Endothelial cell of umbilical vein (primary cell): ENCODE measurements at places on chromosomes 6 and 20.

DNA sequence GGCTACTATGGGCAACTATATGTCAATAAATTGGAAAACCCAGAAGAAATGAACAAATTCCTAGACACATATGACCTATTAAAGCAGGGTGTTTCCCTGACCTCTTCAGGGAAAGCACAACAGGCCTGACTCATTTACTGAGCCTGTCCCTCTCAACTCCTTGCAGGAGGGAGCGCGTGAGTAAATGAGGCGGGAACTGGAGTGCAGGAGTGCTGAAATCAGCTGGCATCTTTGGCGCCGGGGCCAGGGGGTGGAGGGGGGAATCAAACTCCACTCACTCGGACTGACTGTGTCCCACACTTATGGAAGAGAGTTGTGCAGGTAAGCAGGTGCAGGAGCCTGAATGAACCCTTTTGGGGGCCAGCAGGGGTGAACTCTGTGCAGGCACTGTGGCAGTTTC, 671.2 kb upstream of the PTCHD4 start:
- DNase-seq, result no peak

- DNase-seq, result no peak
Measured at GRCh38 chr6:29527126-29527525, 32.4 kb downstream of the UBD start.

GRCh38 chr6:114445846-114446245, 103.0 kb upstream of the HS3ST5 start:
- DNase-seq, result no peak

DNA sequence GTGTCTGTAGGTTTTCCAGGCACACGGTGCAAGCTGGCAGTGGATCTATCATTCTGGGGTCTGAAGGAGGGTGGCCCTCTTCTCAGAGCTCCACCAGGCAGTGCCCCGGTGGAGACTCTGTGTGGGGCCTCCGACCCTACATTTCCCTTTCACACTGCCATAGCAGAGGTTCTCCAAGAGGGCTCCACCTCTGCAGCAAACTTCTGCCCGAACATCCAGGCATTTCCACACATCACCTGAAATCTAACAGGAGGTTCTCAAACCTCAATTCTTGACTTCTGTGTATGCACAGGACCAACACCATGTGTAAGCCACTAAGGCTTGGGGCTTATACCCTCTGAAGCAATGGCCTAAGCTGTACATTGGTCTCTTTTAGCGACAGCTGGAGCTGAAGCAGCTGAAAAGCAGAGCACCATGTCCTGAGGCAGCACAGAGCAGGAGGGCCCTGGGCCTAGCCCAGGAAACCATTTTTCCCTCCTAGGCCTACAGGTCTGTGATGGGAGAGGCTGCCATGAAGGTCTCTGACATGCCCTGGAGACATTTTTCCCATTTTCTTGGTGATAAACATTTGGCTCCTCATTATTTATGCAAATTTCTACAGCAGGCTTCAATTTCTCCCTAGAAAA, 253.3 kb downstream of the ERMARD start:
- DNase-seq, result no peak

- DNase-seq, result no peak
Measured at GRCh38 chr6:12590901-12591300, 125.7 kb upstream of the PHACTR1 start.

- DNase-seq, result peak; percentile 34
Measured at GRCh38 chr6:74607934-74608333, 597.9 kb downstream of the COL12A1 start.

DNA sequence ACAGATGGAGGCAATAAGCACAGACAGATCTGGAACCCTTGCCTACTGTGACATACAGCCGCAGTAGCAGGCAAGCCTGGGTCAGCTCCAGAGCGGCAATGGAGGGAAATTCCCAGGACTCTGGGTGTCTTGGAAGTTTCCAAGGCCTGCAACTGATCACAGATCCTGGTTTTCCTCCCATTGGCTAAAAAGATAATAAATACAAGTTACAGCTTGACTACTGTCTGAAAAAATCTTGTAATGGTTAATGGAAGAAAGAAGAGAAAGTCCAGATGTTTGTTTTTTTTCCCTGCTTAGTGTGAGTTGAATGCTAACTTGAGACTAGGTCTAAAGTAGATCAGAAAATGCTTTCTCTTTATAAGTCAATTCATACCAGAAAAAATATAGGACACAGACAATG, 307.6 kb downstream of the ALDH8A1 start:
- no peak for DNase-seq

- DNase-seq, result no peak
Measured at GRCh38 chr20:57251344-57251743, 15.1 kb downstream of the BMP7 start.

- DNase-seq, result no peak
Measured at GRCh38 chr6:34979994-34980393, 90.9 kb downstream of the ANKS1A start.

GRCh38 chr6:153059311-153059710, 56.8 kb upstream of the MTRF1L start:
- no peak for DNase-seq

DNA sequence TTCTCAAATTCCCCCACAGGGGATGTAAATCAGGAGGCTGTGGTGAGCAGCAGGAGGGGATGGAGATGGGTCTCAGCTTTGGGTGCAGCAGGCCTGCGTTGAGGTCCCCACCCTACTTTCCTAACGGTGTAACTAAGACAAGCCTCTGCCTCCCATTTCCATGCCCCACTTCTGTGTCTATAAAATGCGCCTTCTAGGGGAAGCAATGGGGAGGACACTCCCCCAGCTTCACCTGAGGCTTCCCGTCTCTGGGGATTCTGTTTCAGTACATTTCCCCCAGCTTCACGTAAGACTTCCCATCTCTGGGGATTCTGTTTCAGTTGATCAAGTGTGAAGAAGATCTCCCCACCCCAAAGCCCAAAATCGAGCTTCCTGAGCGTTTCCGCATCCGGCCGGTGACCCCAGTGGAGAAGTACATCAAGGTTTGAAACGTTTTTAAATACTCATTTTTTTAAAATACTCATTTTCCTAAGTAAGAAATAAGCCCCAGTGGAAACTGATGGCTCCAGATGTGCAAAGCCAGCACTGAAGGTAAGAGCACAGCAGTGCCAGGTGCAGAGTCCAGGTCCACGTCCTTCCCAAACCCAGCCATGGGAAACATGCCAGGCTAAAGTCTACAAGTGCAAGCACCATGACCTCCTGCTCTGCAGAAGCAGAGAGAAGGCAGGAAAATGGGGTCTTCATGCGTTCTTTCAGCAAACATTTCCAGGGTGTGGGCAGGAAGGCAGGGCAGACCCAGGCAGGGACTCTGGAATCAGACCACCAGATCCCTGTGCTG, 73.1 kb downstream of the ANKRD60 start:
- DNase-seq, result no peak

GRCh38 chr6:160356074-160356744, 8.0 kb downstream of the SLC22A3 start:
- DNase-seq, result no peak

- no peak for DNase-seq
Measured at GRCh38 chr20:18662279-18663040, 74.6 kb downstream of the DTD1 start.

DNA sequence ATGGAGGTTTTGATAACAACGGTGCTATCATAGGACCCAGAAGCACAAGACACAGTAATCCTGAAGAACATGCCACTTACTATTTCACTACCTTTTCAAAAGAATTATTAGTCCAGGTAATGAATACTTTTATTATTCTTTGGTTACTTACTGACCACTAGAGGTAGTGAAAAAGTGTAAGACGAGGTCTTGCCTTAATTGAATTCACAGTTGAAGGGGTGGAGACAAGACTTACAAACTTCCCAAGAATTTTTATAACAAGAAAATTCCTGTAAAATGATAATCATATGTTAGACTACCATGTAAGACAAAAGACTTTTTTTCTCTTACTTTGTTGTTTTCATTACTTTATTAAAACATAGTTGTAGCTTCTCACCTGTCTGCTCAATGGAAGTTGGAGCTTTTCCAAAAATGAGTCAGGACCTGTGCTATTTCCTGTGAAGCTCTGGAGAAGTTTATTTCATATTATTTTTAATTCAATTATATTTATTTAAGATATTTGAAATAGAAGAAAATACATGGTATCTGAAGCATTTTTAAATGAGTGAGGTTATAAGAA, 52.4 kb downstream of the DOP1A start:
- peak; percentile 41 for DNase-seq

DNA sequence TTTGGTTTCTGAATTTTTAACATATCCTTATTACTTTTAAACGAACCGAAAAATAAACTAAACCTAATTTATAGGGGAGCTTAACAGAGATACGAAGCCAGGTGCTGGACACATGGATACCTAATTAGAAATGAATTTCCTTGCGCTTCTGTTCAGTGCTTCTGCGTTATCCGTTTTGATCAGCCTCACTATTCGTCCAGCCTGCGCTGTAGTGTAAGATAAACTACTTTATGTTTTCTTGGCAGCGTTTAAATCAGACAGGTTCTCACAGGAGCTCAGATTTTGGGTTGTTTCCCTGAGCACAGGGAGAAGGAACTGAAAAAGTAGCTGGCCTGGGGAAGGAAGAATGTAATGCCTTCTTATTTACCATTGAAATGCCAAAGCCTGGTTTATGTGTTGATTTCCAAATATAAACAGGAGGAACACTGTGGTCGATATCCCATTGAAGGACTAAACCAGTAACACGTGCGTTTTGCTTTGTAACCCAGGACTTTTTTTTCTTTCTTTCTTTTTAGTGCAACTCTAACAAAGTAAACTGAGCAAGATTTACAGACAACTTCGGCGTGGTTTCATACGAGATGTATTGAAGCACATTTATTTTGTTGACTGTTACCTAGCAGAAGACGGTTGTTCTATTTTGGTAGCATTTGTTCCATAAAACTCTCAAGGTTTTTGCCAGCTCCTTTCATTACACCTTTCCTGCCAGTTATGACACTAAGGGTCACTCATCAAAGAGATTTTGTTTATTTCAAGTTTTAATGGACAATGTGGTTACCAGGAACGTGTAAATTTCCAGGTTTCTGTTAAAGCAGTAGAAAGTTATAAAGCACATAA, 214.8 kb upstream of the HEY2 start:
- DNase-seq, result peak; percentile 4

- DNase-seq, result no peak
Measured at GRCh38 chr6:163173741-163174140, 240.8 kb upstream of the QKI start.

GRCh38 chr6:122075917-122076316, 323.5 kb upstream of the HSF2 start:
- DNase-seq, result no peak

DNA sequence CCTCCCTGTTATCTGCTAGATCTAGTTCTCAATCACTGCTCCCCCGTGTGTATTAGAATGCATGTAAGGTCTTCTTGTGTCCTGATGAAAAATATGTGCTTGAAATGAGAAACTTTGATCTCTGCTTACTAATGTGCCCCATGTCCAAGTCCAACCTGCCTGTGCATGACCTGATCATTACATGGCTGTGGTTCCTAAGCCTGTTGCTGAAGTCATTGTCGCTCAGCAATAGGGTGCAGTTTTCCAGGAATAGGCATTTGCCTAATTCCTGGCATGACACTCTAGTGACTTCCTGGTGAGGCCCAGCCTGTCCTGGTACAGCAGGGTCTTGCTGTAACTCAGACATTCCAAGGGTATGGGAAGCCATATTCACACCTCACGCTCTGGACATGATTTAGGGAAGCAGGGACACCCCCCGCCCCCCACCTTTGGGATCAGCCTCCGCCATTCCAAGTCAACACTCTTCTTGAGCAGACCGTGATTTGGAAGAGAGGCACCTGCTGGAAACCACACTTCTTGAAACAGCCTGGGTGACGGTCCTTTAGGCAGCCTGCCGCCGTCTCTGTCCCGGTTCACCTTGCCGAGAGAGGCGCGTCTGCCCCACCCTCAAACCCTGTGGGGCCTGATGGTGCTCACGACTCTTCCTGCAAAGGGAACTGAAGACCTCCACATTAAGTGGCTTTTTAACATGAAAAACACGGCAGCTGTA, 73.4 kb downstream of the PTPN1 start:
- no peak for DNase-seq

DNA sequence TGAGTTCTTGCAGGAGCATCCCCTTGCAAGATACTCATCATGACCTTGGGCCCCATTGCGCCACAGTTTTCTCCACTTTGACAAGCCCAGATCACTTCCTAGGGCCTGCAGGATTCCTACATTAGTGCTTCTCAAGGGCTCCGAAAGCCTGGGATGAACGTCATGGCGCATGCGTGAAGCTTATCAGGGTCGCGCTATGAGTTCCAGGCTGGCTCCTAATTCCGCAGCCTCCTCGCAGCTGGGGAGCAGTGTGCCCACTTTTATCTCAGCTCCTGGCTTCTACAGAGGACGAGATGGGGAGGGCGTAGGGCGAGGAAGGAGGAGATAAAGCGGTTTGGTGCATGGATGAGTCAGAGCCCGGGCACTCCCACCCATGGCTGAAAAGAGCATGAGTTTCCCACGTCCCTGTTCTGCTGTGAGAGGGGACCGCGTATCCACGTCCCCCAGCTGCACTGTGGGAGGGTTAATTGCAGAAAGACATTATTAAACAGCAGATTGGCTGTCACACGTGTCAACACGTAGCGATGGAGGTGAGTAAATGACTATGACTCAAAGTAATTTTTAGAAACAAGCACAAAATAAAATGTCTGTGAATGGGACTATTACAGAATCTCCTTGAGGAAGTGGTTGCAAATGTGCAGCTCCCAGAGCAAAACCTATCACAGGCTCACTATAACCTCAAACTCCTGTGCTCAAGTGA, 72.9 kb upstream of the DSP start:
- DNase-seq, result peak; percentile 21

DNA sequence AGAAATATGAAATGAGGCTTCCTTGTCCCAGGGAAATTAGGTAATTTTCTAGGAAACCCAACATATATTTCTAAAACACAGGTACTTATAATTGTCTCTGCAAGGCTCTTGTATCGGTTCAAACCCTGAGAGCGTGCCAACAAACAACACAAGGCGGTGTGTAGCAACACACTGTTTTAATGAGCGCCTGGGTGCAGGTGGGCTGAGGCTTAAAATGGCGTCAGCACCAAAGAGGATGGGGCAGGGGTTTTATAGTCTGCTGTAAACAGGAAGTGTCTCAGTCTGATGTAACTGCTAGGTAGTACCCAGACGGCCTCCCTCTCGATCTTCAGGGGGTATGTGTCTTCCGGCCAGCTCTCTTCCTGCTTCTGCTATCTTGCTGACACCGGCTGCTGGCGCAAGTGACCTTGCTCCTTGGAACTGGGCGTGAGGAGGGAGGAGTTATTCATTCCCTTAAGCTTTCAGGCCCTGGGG, 69.7 kb downstream of the EPB41L2 start:
- DNase-seq, result peak; percentile 32

- DNase-seq, result no peak
Measured at GRCh38 chr6:36252005-36252404, 17.9 kb upstream of the PNPLA1 start.

DNA sequence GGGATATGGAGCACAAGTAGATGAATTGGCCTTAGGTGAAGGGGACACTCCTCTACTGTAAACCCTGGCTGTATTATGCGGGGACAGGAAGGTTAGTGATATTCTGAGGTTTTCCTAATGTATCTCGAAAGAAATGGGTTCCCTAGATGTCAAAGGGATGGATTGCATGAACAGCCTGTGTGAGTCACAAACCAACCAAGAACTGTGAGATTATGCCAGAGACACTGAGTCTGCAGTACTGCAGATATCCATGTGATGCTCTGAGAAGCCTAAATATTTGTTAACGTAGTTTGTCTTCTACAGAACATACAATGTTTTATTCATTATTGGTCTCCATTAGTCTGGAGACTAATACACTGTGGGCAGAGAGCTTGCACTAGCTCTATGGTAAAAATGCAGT, 182.2 kb downstream of the AKAP7 start:
- DNase-seq, result no peak
